Sciatic nerve (tissue), 2 donors: ENCODE measurements at places on chromosomes 2 and 18.
A peak's percentile ranks its signal among the peaks of the same experiment; 100 is the strongest.

- DNase-seq, result no peak
These were observed 2083.1 kb upstream of the PIK3C3 start for GRCh38 chr18:39871961-39872360.

DNA sequence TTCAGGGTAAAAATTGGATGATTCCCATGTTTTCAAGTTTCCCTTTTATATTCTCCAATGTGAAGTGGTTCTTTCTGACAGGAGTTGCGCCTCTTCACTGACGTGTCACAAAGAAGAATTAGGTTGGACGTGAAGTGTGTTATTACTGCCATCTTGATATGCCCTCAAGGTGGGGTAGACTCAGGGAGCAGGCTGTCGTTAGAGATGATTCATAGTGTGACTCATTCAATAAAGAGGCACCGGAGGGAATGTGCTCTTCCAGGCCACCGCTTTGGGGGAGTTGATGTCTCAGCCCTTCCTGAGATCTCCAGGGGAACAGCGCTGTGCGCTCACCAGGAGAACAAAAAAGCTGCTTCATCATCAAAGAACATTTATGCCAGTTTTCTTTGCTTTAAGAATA is 3.6 kb upstream of the DGKD start:
- peak; percentile 51 for DNase-seq

GRCh38 chr18:22608847-22609246 is 191.1 kb upstream of the CTAGE1 start:
- no peak for DNase-seq

DNA sequence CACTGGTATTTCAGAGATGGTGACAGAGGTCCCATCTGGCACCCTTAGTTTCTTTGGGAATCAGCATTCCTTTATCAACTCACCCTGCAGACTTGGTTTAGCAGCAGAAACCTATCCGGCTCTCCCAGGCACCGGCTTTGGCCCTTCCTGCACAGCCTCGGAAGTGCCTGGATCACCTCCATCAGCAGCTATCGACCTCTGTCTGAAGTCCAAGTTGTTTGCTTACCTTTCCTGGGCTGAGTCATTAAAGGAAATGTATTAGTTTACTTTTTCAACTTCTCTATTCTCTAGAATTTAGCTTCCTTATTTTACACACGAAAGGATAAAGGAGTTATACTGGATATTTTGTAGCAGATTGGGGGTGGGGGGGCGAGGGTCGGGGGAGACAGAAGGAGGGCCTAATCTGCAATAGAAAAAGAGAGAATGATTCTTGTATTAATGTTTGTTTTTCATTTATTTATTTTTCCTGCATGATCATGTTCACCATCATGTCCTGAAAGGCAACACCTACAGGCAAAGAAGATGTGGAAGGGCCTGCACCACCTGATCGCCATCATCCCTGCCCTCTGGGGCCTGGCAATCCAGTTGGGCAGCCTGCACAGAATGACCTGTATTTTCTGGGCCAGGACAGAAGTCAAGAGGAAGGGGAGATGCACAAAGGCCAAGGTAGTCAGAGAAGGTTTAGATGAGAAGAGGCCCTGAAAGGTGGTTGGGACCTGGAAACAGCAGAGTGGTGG is 22.1 kb upstream of the MAT2A start:
- no peak for DNase-seq

GRCh38 chr18:39749154-39749553 is 2183.6 kb upstream of the CELF4 start:
- DNase-seq, result no peak

- no peak for DNase-seq
These were observed 297.3 kb downstream of the ETAA1 start for GRCh38 chr2:67694445-67694844.

DNA sequence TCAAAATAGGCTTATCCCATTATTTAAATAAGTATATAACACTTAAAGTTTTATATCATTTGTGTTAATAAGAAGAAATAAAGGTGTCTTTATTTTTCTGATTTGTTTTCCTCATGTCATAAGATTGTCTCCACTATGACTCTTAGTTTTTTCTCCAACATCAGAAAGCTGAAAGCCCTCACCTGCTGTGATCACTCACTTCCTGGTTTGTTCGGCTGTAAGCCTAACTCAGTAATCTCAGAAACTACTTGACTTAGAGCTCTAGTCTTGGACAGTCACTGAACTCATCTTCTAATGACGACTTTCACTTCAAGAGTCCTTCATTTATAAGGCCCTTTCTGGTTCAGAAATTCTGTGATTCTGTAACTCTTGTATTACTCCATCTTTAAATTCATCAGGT is 311.0 kb downstream of the ZEB2 start:
- no peak for DNase-seq

GRCh38 chr2:20241973-20242726 is 17.2 kb upstream of the SDC1 start:
- DNase-seq, result no peak

DNA sequence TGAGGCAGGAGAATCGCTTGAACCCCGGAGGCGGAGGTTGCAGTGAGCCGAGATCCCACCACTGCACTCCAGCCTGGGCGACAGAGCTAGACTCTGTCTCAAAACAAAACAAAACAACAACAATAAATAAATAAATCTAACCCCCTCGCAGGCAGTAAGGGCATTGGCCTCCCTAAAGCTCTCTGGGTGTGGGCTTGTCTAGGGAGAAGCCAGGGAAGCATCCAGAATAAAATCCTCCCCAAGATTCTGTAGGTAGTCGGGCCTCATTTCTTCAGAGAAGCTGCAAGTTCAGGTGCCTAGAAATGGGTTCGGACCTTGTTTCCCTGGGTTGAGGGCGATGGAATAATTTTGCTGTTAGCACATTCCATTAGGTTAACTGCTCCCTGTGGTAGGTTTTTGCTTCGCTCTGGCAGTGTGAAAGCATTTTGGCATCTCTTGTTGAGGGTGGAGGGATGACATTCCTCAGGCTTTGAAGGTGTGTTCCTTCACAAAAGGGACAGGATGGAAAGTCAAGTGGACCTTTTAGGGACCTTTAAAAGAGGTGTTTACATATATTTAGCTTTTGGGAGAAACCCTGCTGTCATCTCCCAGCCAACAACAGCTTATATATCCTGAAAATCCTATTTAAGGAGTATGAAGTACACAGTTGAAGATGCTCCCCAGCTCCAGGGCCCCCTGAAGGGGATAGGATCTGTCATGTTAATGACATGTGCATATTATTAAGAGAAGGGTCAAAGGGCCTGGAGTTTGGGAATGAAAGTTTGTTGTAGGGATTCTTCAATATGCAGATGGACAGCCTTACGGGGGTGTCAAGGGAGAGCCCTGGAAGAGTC is 17.7 kb downstream of the MYCN start:
- no peak for DNase-seq

- no peak for DNase-seq
These were observed 137.9 kb downstream of the METTL4 start for GRCh38 chr18:2433366-2433765.

- no peak for DNase-seq
These were observed 632.5 kb downstream of the BCL11A start for GRCh38 chr2:59920961-59921360.

DNA sequence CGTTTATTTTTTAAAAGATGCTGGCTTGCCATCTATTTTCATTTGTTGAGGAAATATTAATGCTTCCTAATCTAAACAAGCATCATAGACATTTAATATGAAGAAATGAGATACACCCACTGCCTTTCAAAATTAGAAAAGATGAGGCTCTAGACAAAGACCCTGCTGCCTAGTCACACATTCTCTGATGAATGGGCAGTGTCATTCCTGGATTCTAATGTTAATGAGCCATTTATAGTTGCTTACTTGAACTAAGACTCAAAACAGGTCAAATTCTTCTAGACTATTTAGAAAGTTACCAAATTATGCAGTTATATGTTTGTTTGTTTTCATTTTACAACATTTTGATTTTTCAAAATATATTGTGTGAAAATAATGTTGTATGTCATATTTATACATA is 237.6 kb downstream of the CDH7 start:
- no peak for DNase-seq

DNA sequence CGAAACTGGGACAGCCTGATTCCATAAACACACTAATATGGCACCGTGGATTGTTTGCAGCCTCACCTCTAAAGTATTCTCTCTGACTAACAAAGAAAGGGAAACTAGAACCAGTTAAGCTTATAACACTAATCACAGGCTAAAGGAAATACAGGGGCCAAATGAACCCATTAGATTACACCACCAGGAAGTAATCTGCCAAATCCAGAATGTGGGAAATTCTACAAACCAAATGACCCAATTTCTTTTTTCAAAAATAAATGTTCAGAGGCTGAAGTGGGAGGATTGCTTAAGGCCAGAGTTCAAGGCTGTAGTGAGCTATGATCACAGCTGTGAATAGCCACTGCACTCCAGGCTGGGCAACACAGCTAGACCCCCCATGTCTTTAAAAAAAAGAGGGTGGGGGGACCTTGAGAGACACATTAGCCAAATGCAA is 1.5 kb upstream of the MPPE1 start:
- no peak for DNase-seq

GRCh38 chr18:2981212-2981728 is 31.7 kb downstream of the LPIN2 start:
- no peak for DNase-seq

DNA sequence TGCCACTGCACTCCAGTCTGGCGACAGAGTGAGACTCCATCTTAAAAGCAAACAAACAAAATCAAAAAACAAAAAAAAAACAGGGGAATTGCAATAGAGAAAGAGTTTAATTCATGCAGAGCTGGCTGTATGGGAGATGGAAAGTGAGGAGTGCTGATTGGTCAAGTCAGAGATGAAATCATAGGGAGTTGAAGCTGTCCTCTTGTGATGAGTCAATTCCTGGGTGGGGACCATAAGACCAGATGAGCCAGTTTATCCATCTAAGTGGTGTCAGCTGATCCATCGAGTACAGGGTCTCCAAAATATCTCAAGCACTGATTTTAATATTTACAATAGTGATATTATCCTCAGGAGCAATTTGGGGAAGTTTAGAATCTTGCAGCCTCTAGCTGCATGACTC is 45.3 kb downstream of the FRZB start:
- DNase-seq, result no peak

GRCh38 chr18:75075016-75075305 is 134.0 kb downstream of the PTGR3 start:
- DNase-seq, result no peak

GRCh38 chr2:190755772-190756415 is 107.0 kb downstream of the NAB1 start:
- no peak for DNase-seq

- peak; percentile 65 for DNase-seq
These were observed 241.5 kb downstream of the ICOS start for GRCh38 chr2:204177977-204178522.

DNA sequence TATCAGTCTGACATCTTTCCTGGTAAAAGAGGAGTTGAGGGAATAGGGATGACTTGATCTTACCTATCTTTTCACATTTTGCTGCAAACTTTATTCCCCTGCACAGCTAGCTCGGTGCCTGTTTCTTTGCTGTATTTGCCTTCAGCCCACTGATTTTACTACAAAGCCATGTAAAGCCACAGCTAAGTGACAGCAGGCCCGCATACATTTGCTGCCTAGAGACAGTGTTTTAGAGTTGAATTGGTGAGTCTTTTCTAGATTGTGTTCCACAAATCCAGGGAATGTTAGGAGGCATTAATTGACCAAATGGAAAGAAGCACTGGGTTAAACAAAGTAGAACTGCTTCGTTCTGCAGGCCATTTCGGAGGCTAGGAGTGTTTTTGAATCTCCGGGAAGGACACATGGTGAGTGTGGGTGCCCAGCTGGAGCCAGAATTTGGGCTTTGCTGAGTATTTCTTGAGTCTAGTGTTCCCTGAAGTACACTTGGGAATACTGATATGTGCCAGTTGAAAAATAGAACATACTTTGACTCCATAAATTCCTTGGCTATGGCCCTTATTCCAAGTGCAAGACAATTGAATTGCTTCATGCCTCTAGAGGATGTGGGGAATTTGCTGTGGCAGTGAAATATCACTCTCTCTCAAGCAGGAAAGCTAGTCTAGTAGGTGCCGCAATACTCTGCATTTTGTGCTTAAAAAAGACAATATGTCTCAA is 329.8 kb downstream of the PTPRM start:
- DNase-seq, result no peak

GRCh38 chr2:175080479-175080878 is 75.3 kb upstream of the CHN1 start:
- no peak for DNase-seq

- DNase-seq, result no peak
These were observed 62.4 kb downstream of the ZDBF2 start for GRCh38 chr2:206336861-206337260.

- DNase-seq, result no peak
These were observed 127.0 kb downstream of the INHBB start for GRCh38 chr2:120472891-120473309.

- no peak for DNase-seq
These were observed 777 bp upstream of the C18orf32 start for GRCh38 chr18:49487711-49488310.

GRCh38 chr2:69118609-69119008 is 105.6 kb downstream of the ANTXR1 start:
- DNase-seq, result no peak

GRCh38 chr2:241193271-241193670 is 4.8 kb downstream of the ANO7 start:
- DNase-seq, result no peak

DNA sequence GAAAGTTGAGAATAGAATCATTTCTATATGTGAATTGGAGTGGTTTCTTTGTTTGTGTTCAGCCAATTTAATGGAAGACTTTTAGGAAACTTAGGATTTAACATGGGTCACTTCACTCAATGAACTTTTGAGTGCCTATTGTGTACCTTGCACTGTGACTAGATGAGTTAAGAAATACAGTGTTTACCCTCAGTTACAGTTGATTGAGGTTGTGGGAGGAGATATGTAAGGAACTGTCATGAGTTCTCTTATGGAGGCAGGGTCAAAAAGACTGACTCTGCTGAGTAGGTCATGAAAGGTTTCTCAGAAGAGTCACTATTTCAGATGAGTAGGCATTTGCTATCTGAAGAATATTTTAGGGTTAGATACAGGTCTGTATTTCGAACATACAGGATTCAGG is 98.6 kb downstream of the RAB3GAP1 start:
- no peak for DNase-seq

GRCh38 chr2:20551260-20551944 is 99.5 kb downstream of the HS1BP3 start:
- no peak for DNase-seq

DNA sequence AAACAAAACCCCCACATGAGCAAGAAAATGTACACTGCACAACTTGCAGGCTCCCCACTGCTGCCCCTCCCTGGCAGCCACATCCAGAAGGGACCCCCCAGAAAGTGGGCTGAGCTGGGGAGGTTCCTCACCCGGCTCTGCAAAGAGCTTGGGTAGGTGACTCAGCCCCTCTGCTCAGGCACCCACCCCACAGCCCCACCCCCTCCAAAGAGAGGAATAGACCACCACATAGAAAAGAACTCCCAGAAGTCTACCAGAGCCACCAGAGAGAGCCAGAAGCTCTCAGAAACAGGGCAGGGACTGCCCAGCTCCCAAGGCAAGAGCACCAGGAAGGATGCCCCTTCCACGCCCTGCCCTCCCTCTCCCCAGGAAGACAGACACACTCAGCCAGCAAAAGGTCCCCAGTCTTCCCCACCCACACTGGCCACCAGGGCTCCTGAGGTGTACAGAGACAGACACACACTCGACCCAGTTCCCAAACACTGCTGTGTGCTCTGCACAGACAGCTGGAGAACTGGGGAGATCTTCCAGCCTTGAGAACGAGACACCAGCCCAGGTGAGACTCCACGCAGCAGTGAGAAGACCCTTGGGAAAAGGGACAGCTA is 28.2 kb downstream of the BIN1 start:
- DNase-seq, result no peak
